ENCODE measurements at places on chromosomes 2 and 18. TPM values are rescaled to one million over a fixed set of nuclear protein-coding genes. Genes with fewer than 3 reads are reported as not detected.

CCDC178 gene
- not detected for total RNA-seq

UGGT1 gene
- total RNA-seq = 33.7 TPM

DNA sequence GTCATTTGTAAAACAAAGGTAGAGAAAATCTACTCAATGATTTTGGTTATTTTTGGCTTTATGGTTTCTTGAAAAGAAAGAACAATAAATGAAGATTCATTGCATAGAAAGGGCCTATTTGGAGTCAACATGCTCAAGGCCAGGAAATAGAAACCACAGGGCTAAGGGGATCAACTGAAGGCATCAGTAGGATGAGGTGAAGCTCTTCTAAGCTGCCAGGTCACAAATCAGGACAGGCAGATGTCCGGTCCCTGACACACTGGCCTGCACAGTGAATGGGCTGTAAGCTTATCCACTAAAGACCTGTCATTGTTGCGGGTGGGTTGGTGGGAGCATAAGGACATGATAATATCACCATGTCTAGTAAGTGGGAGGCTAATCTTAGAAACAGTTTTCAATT, 31.6 kb upstream of the RNF138 start:
- DNase-seq = no peak

GRCh38 chr18:6580401-6580800, 149.1 kb upstream of the ARHGAP28 start:
- DNase-seq = no peak

- no peak for DNase-seq
These were observed 65.9 kb upstream of the HPCAL1 start for GRCh38 chr2:10236571-10237391.

All from heart left ventricle (tissue), 16 donors.